ENCODE measurements at places on chromosomes 6 and 20. TPM values are rescaled to one million over a fixed set of nuclear protein-coding genes. Genes with fewer than 3 reads are reported as not detected.

MAP7 gene
- total RNA-seq = 15.5 TPM

RNF217 gene
- total RNA-seq = 54.9 TPM

NKAIN2 gene
- 0.13 TPM for total RNA-seq

PRKN gene
- 6.8 TPM for total RNA-seq

PRIM2 gene
- 17.9 TPM for total RNA-seq

GSTA1 gene
- total RNA-seq = not detected

DOK5 gene
- total RNA-seq = 3.7 TPM

HLA-DRA gene
- not detected for total RNA-seq

GRCh38 chr6:16090452-16090851 lies 38.4 kb upstream of the MYLIP start:
- H3K36me3 ChIP-seq = no peaks in the 10 kb centered on the region
- no peak overlapping the region for H3K4me3 ChIP-seq
- no peaks in the 10 kb centered on the region for H3K4me1 ChIP-seq

GRCh38 chr6:34346175-34347119 lies 46.0 kb downstream of the NUDT3 start:
- peaks cover 21% of the 10 kb centered on the region for H3K4me1 ChIP-seq
- peaks cover 4% of the 10 kb centered on the region for H3K36me3 ChIP-seq
- H3K27me3 ChIP-seq = no peaks in the 10 kb centered on the region

DNA sequence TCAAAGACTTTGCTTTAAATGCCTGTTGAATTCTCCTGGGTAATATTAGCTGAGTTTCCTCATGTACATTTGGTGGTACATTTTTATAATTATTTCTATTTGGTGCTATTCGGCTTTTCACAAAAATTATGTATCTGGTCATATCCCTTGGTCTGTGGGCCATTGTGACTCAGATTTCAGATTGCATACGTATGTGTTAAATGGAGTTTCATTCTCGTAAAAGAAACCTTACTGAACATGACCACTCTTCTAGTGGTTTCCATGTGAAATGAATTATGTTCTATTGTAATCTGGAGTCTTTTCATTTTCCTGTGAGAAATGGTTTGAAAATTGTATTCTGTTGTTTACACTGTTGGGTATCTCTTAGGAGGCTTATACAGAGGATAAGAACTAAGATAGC lies 386.2 kb upstream of the FLRT3 start:
- no peaks in the 10 kb centered on the region for H3K36me3 ChIP-seq
- DNase-seq = no peak
- no peak overlapping the region for H3K4me3 ChIP-seq

GRCh38 chr6:26170951-26171841 lies 84.0 kb downstream of the HFE start:
- DNase-seq = no peak
- H3K27ac ChIP-seq = peak overlapping the region; percentile 99
- H3K36me3 ChIP-seq = peaks cover 1% of the 10 kb centered on the region
- H3K4me3 ChIP-seq = peak overlapping the region; percentile 88

DNA sequence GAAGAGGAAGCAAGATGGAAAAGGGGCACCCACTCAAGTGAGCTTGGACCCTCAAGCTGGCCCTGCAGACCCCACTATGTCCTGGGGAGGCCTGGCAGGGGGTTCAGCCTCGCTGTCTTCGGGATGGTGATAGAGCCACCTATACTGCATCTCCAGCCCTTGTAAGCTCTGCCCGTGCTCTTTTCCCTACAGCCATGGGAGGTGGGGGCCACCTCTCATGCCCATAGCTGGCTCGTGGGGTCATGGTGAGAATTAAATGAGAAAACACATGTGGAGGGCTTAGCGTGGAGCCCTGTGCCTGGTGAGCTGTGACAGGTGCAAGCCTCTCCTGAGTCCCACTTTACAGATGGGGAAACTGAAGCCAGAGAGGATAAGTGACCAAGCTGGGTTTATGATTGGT lies 27.7 kb downstream of the PCK1 start:
- DNase-seq = no peak
- H3K27me3 ChIP-seq = peaks cover 77% of the 10 kb centered on the region
- no peaks in the 10 kb centered on the region for H3K36me3 ChIP-seq
- H3K4me3 ChIP-seq = no peak overlapping the region
- H3K4me1 ChIP-seq = peaks cover 17% of the 10 kb centered on the region
- H3K27ac ChIP-seq = no peak overlapping the region

DNA sequence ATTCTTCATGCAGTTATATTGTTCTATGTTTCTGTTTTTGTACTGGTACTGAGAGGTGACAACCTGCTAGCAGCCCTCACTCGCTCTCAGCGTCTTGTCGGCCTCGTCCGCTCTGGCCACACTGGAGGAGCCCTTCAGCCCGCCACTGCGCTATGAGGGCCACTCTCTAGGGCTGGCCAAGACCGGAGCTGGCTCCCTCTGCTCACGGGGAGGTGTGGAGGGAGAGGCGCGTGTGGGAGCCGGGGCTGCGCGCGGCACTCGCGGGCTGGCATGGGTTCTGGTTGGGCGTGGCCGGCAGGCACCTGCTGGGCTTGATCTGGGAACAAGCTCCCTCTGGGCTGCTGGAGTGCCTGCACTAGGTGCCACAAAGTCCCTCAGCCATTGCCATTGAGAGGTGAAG lies 1323.8 kb upstream of the EYS start:
- H3K4me3 ChIP-seq = no peak overlapping the region
- no peak overlapping the region for H3K27ac ChIP-seq
- no peaks in the 10 kb centered on the region for H3K27me3 ChIP-seq
- no peak for DNase-seq

DNA sequence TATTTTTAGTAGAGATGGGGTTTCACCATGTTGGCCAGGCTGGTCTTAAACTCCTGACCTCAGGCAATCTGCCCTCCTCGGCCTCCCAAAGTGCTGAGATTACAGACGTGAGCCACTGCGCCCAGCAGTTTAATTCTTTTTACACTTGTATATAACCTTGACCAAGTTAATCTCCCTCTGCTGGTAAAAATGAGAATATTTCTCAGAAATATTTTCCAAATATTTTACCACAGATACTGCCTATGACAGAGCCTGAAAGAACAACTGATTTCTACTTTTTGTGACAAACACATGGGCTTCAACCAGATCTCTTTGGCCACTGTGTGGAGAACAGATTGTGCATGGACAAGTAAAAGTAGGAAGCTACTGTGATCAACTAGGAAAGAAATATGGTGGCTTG lies 21.2 kb upstream of the NHSL1 start:
- H3K4me1 ChIP-seq = no peaks in the 10 kb centered on the region
- H3K4me3 ChIP-seq = no peak overlapping the region
- H3K36me3 ChIP-seq = peaks cover 37% of the 10 kb centered on the region
- no peak for DNase-seq
- no peaks in the 10 kb centered on the region for H3K27me3 ChIP-seq
- peak overlapping the region; percentile 27 for H3K27ac ChIP-seq

- peaks cover 62% of the 10 kb centered on the region for H3K27me3 ChIP-seq
- H3K27ac ChIP-seq = no peak overlapping the region
- no peaks in the 10 kb centered on the region for H3K4me1 ChIP-seq
- H3K4me3 ChIP-seq = no peak overlapping the region
Measured at GRCh38 chr6:169841251-169841650, 89.8 kb downstream of the ERMARD start.

GRCh38 chr6:43338243-43338642 lies 29.6 kb upstream of the CRIP3 start:
- no peaks in the 10 kb centered on the region for H3K27me3 ChIP-seq
- DNase-seq = no peak
- H3K4me3 ChIP-seq = no peak overlapping the region
- peaks cover 33% of the 10 kb centered on the region for H3K36me3 ChIP-seq

- no peak for DNase-seq
- no peak overlapping the region for H3K27ac ChIP-seq
- H3K36me3 ChIP-seq = no peaks in the 10 kb centered on the region
- peak overlapping the region; percentile 66 for H3K4me3 ChIP-seq
Measured at GRCh38 chr6:44224965-44225305, 1.5 kb downstream of the SLC29A1 start.

DNA sequence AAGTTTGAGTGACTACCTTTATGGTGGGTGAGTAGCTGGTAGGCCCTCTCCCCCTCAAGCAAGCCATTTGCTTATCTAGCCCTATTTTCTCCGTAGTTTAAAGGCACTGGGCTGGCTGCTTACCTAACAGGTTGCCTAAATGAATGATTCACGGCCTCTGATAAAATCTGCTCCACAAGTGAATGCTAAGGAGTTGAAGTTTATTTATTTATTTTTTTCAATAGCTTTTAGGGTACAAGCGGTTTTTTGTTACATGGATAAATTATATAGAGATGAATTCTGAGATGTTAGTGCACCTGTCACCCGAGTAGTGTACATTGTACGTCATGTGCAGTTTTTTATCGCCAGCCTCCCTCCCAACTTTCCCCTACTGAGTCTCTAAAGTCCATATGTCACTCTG lies 8.3 kb upstream of the CDH26 start:
- no peaks in the 10 kb centered on the region for H3K36me3 ChIP-seq
- peak overlapping the region; percentile 64 for H3K27ac ChIP-seq
- DNase-seq = no peak
- H3K4me3 ChIP-seq = no peak overlapping the region

DNA sequence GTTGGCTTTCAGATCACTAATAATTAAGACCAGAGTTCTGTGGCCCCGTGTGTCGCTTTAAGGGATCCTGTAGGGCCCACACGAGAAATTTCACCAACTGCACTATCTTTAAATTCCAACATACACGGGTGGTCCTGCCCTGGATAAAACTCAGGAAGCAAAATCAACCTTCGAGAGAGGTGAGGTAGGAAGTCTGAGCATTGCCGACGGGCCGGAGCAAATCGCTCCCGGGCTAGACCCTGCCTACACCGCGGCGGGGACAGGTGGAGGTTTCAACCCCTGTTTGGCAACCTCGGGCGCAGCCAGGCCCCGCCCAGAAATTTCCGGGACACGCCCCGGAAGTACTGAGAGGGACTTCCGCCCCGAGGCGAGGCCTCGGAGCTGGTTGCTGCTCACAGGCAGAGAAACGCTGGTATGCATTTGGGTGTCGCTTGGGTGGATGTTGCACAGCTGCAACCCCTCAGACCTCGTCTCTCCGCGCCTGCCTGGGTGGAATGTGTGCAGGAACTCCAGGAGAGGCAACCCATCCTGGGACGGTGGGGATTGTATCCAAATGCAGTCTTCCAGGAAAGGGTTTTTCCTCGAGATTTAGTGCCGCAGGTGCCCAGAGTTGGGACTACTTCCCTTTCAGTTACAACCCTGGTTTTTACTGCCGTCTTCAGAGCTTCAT lies 19.9 kb downstream of the ZKSCAN8 start:
- DNase-seq = peak; percentile 88
- peaks cover 12% of the 10 kb centered on the region for H3K4me1 ChIP-seq
- H3K36me3 ChIP-seq = peaks cover 29% of the 10 kb centered on the region

- DNase-seq = no peak
- H3K4me3 ChIP-seq = no peak overlapping the region
- H3K27ac ChIP-seq = no peak overlapping the region
- H3K4me1 ChIP-seq = no peaks in the 10 kb centered on the region
Measured at GRCh38 chr6:89745716-89746115, 73.9 kb downstream of the MDN1 start.

DNA sequence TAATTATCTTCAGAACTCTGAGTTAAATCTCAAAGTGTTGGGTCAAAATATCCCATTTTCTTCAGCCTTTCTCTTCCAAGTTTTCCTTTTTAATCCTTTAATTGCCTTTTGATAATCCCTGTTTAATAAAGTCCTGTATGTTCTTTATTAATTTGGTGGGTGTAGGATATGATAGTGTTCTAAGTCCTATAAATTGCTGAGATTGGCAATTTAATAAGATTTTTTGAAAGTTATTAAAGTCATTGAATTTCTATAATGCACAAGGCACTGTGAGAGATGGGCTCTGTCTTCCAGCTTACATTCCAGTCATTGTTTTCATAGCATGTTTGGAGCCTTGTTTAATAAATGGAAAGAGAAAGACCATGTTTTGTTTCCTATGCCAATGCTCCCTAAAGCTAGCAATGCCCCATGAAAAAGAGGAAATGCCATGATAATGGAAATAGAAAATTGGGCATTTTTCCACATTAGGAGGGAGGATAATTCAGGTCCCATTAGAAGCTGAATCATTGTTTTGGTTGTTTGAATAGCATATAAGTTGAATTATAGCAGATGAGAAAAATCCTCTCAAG lies 404.8 kb downstream of the CD109 start:
- H3K4me3 ChIP-seq = no peak overlapping the region
- DNase-seq = no peak
- H3K27ac ChIP-seq = no peak overlapping the region
- H3K36me3 ChIP-seq = no peaks in the 10 kb centered on the region
- peaks cover 4% of the 10 kb centered on the region for H3K27me3 ChIP-seq

DNA sequence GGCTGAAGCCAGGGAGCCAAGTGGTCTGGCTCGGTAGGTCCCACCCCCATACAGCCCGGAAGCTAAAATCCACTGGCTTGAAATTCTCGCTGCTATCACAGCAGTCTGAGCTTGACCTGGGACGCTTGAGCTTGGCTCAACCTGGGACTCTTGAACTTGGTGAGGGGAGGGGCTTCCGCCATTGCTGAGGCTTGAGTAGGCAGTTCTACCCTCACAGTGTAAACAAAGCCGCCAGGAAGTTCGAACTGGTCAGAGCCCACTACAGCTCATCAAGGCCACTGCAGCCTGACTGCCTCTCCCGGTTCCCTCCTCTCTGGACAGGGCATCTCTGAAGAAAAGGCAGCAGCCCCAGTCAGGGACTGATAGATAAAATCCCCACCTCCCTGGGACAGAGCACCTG lies 1337.7 kb downstream of the HACE1 start:
- no peaks in the 10 kb centered on the region for H3K36me3 ChIP-seq
- H3K27ac ChIP-seq = no peak overlapping the region
- no peak overlapping the region for H3K4me3 ChIP-seq

DNA sequence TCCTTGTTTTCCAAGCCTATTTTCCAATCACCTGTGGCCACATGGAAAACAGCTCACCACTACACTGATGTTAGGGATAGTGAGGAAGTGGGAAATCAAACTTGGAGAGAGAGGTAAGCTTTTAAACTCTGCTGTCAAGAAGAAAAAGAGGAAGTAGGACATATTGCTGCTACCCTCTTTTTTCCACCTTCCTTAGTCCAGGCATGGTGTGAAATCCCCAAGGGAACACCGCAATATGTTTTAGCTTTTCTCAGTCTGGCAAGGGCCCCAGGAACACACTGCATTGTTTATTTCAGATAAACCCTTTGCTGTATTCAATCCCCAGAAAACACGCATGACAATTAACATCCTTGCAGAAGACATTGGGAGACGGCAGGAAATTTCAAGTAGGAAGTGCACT lies 61.3 kb downstream of the HS3ST5 start:
- DNase-seq = no peak
- H3K36me3 ChIP-seq = no peaks in the 10 kb centered on the region
- H3K27me3 ChIP-seq = no peaks in the 10 kb centered on the region
- no peak overlapping the region for H3K4me3 ChIP-seq
- H3K27ac ChIP-seq = no peak overlapping the region

DNA sequence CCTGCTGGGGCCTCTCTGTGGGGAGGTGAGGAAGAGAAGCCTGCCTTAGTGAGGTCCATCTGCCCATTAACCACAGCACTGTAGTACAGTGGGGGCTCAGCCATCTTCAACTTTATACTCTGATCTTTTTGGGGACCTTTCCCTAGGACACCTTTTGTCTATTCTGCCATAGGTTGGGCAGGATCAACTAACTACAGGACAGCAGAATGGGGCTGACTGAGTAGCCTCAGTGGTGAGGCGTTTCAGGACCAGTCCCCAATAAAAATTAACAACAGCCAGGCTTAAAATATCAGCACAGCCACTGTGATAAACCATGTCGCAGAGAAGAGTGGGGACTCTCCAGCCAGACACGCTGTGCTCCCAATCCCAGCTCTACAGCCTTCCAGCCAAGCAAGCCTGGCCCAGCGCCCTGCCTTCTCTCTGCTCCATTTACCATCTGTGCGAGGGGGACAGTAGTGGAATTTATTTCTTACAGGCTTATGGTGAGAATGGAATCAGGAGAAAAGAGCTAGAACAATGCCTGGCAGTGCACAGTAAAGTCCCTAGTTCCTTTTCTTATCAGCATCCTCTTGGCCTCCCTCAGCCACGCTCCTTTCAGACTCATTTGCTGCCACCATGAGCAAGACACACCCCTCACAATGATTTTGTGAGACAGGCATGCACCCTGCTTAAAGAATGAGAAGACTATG lies 75.5 kb downstream of the SLC22A23 start:
- DNase-seq = no peak
- no peaks in the 10 kb centered on the region for H3K27me3 ChIP-seq
- H3K36me3 ChIP-seq = peaks cover 2% of the 10 kb centered on the region
